NCI-H1092 (cell line): ENCODE measurements at places on chromosomes 1 and 21.

DNA sequence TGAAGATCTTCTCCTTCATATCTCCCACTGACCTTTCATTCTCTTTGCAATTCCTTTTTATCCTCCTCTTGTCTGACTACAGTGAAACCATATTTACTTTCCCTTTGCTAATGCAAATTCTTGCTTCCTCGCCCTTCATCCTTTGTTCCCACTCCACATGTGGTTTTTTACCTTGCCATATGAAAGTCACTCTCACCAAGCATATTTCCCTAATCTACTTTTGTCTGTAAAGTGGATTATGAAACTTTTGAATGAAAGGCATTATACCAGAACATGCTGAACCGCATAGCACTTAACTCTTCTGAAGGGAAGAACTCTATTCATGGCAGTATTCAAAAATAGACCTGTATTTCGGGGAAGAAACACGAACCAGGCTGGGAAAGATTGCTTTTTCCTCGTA is 8.0 kb upstream of the TMPRSS15 start:
- no peak for DNase-seq

DNA sequence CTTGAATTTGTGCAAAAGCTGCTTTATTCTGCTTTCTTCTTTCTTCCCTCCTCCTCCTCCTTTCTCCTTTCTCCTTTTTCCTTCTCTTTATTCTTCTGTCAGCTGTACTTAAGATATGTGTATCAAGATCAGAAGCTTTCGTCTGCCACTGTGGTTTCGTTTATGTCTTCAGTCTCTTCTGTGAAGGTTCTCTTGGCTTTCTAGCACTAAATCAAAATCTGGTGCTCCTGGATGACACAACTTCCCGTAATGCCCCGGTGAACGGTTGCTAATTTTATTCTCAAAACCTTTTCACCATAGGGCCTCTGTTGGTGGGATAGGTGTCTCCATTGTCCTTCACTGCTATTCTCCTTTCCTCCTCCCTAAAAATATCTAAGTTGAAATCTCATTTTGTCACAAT is 5.0 kb downstream of the ATF6 start:
- DNase-seq, result no peak

DNA sequence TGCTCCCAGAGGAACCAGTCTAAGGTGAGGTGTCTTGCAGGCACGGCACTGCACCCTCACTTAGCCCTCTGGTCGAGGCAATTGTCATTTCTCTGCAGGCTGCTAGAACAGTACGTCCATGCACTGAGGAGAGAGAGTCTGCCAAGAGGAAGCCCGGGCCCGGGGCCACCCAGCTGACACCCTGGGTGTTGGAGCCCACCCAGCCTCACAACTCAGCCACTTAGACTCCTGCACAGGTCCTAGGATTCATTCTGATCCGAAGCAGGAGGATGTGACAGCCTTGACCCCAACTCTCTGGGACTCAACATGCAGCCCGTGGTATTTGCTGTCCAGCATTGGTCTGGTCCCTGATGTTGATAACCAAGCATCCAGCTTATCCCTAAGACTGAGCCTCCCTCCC is 111.9 kb downstream of the ADSS2 start:
- DNase-seq, result no peak

- DNase-seq, result no peak
These were observed 25.7 kb downstream of the EPHA10 start for GRCh38 chr1:37739222-37739621.

GRCh38 chr1:197841883-197842553 is 60.4 kb upstream of the C1orf53 start:
- DNase-seq, result no peak

- DNase-seq, result peak; percentile 56
These were observed 2.1 kb upstream of the TFF3 start for GRCh38 chr21:42317341-42317741.

GRCh38 chr1:50103615-50104081 is 5.1 kb upstream of the ELAVL4 start:
- peak; percentile 78 for DNase-seq

- no peak for DNase-seq
These were observed 1470.7 kb upstream of the PRMT6 start for GRCh38 chr1:105585791-105586190.

DNA sequence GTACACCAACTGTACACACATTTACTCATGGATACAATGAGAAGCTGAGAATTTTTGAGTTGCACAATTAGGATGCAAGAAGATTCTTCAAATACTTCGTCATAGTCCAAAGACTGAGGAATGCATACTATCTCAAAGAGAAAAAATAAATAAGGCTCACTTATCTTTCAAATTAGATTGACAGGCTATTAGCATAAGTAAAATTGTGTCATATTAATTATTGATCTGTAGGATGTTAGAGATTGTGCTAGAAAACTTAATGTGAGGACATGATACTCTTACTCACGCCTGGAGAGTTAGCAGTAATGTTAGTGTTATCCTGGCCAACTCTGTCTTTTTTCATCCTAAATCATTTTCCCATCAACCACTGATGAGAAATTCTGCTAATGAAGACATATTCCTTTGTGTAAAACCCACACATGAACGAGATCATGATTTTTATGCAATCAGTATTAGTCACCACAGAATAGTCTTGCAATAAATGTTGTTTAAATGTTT is 659.0 kb downstream of the LTN1 start:
- no peak for DNase-seq
